NCI-H1694 (cell line): ENCODE measurements at places on chromosomes 2 and 18.

GRCh38 chr18:24231773-24232735 lies 93.2 kb downstream of the CABYR start:
- DNase-seq, result no peak

GRCh38 chr2:33577668-33578067 lies 21.4 kb downstream of the FAM98A start:
- DNase-seq, result no peak

GRCh38 chr2:196809260-196809659 lies at the start of gene C2orf66:
C2orf66 (minus strand) TSS chr2:196809355; CDS start chr2:196809336, 19 bp downstream.
- DNase-seq, result no peak

DNA sequence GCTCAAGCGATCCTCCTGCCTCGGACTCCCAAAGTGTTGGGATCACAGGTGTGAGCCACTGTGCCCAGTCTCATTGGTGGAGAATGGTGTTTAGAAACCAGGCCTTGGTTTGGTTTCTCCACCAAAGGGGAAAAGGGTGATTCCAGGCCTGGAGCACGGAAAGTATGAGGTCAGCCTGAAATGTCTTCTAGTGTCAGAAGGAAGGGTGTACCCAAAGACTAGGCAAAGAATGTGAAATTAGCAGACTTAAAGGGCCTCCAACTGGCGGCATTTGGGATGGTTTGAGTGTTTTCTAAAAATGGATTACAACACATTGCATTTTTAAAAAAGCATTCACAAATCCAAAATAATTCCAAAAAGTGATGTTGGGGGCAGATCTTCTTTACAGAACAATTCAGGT lies 139.6 kb downstream of the SH3BP4 start:
- DNase-seq, result no peak

- no peak for DNase-seq
These were observed 148.3 kb downstream of the HNMT start for GRCh38 chr2:138112536-138112935.

- DNase-seq, result no peak
These were observed 14.3 kb downstream of the KCNK3 start for GRCh38 chr2:26706616-26707473.

DNA sequence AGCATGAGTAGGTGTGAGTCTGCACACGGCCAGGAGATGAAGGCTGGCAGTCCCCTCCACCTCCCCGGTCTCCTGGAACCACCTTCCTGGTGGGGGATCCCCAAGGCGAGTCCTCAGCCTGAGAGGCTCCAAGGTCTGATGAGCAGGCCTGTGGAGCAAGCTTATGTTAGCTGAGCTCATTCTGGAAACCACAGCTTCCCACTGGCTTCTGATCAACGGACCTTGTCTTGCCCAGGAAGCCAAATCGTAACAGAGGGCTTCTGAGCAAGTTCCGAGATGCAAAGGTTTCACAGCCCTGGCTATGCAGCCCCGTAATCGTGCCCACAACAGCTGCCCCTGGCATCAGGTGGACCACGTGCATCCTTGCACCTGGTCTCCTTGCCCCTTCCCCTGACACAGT lies 28.8 kb upstream of the GPR55 start:
- DNase-seq, result no peak

GRCh38 chr2:175932675-175933074 lies 69.4 kb downstream of the LNPK start:
- no peak for DNase-seq

- DNase-seq, result no peak
These were observed 4.4 kb downstream of the TBR1 start for GRCh38 chr2:161420406-161421074.

DNA sequence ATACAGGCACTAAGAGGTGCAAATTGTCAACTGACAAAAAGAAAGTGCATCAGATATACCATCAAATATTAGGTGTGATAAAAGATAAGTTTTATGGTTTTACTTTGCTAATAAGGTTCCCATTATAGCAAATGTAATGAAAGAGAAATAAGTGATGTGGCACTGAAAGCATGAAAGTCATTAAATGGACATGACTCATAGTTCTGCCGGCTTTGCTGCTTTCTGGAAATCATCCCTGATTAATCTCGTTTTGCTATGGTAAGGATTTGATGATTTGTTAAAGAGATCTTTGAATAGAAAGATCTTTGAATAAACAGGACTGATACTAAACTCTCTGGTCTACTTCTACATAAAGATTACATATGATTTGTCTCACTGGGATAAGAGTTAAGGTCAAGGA lies 72.7 kb downstream of the CLIP4 start:
- DNase-seq, result no peak

GRCh38 chr18:80009661-80010550 lies 21.5 kb upstream of the TXNL4A start:
- DNase-seq, result no peak

DNA sequence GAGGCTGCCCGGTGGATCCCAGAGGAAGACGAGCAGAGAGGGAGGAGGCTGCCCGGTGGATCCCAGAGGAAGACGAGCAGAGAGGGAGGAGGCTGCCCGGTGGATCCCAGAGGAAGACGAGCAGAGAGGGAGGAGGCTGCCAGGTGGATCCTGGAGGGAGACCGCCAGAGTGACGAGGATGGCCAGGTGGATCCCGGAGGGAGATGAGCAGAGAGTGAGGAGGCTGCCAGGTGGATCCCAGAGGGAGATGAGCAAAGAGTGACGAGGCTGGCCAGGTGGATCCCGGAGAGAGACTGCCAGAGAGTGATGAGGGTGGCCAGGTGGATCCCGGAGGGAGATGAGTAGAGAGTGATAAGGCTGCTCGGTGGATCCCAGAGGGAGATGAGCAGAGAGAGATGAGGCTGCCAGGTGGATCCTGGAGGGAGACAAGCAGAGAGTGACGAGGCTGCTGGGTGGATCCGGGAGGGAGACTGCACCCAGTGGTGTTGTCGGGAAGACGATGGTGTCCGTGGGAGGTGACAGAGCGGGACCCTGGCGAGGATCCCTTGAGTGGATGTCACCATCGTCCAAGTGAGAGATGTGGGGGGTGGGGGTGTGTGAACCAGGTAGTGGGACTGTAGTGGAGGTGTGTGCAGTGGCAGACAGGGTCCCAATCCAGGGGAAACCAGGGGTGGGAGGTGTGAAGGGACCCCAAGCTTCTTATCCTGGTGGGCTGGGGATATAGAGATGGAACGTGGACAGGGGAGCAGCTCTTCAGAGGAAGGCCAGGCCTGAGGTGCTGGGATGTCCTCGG lies 22.3 kb downstream of the DCDC2C start:
- DNase-seq, result no peak
